MG63 (cell line): ENCODE measurements at places on chromosomes 12 and 14. TPM values are rescaled to one million over a fixed set of nuclear protein-coding genes. Genes with fewer than 3 reads are reported as not detected.
A peak's percentile ranks its signal among the peaks of the same experiment; 100 is the strongest.

CCDC177 gene
- total RNA-seq, result not detected in 2 replicates

RESF1 gene
- 9.5 and 17.7 TPM in 2 replicates for total RNA-seq

TAC3 gene
- 0.36 TPM in 1 of 2 replicates, not detected in the other for total RNA-seq

ZDHHC22 gene
- not detected in 2 replicates for total RNA-seq

ARMH4 gene
- total RNA-seq, result 1.9 TPM in 1 of 2 replicates, not detected in the other

STAC3 gene
- 0.86 TPM in 1 of 2 replicates, not detected in the other for total RNA-seq

TCL1B gene
- not detected in 2 replicates for total RNA-seq

NXPH4 gene
- 1.2 TPM in 1 of 2 replicates, not detected in the other for total RNA-seq

- DNase-seq, result no peak
Measured at GRCh38 chr12:81530352-81530751, 228.8 kb downstream of the PPFIA2 start.

DNA sequence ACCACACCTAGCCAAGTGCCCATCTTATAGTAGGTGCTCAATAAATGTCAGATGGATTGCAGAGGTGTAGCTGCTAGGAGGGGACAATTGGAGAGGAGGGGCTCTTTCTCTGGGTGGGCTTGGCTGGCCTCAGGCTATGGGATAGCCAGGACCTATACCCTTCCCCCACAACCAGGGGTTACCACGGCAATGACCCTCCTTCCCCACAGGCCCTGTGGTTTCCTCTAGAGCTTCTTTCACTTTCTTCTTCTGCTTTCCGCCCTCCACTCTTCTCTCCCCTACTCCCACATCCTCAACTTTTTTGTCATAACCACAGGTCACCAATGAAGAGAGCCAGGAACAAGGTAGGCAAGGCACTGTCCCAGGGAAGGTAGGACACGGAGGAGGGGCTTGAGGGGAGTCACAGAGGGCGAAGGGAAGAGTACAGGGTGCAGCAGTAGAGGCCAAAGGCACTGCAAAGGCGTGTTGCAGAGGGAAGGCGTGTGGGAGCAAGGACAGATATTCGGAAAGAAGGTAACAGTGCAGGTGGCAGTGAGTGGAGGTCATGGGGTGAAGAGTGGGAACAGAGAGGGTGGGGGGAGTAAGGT lies 1.9 kb upstream of the ITGB7 start:
- no peak for DNase-seq

- DNase-seq, result no peak
Measured at GRCh38 chr12:101594700-101595099, at the start of gene MYBPC1. Gene MYBPC1, plus strand, starts transcription at chr12:101594971. Its CDS starts 100 bp downstream, at chr12:101595071.

- DNase-seq, result no peak
Measured at GRCh38 chr12:10175846-10176636, 2.8 kb upstream of the TMEM52B start.

DNA sequence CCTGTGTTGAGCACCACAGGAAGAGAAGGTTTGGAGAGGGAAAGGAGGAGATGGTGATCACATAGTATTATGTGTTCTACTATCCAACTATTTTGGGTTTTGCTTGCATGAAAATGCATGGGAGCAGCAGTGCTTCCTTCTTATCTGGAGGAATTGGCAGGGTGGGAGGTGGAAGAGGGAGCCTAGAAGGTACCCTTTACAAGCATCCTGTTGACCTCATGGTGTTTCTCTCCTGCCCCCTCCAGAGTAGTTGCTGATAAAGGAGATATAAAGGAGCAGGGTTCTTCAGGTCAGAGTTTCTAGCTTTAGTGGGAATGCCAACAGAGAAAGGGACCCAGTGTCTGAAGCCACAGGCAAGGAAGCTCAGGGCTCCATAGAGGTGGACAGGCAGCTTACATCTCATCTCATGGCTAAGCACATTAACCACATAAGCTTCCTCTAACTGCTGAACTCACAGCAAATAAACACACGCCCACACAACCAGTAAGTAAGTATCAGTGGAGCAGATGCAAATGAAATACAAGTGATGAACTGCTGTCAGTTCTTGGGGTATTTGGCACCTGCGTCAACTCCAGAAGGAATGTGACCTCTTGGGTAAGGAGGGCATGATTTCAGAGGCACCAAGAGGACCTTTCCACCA lies 174.2 kb upstream of the SLC38A2 start:
- peak; percentile 12 for DNase-seq

DNA sequence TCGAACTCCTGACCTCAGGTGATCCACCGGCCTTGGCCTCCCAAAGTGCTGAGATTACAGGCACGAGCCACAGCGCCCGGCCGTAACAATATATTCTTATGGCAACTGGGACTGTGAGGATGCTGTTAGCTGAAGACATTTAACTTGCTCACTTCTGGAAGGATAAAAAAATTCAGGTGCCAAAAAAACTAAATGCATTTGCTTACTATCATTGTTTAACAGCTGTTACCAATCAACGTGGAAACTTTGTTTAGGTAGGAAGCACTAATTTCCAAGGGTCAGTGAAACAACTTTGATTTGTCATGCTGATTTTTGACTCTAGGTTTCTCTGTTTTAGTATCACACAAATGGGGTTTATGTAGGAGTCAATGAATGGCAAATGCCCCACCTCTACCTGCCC lies 297.3 kb downstream of the ERC1 start:
- no peak for DNase-seq

DNA sequence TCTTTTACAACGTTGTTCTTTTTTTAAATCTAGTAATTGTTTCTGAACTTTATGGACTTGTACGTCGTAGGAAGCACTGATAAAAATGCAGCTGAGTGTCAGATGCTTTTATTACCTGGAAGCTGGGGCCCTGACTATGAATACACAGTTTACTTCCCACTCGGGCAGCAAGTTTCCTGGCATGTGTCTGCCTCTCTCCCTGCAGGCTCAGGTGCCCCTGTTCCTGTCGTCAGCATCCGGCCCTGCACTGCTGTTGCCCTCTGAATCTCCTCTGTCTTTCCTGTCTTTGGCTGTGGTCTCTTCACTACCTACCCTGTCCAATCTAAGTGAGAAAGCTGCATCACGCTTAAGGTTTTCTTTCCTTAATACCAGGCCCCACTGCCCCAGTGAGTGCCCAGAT lies 75.8 kb downstream of the PELI2 start:
- no peak for DNase-seq

- DNase-seq, result no peak
Measured at GRCh38 chr14:104830781-104831180, 29.9 kb downstream of the ZBTB42 start.

GRCh38 chr14:100007254-100007653 lies 58.0 kb upstream of the EVL start:
- DNase-seq, result no peak

DNA sequence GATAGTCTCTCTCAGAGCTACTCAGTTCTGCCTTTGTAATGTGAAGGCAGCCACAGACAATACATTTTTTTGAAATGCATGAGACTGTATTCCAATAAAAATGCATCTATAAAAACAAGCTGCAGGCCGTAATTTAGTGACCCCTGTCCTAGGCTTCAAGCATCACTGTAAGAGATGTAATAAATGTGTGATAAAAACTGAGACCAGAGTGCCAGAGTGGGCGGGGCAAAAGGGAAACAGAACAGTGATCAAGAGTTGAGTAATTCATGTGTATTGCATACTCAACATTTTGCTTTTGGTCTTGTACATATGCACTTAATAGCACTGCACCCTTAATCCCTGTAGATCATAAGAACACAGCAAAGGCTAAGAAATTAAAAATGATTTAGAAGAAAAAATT lies 743.5 kb downstream of the DIO2 start:
- DNase-seq, result no peak

DNA sequence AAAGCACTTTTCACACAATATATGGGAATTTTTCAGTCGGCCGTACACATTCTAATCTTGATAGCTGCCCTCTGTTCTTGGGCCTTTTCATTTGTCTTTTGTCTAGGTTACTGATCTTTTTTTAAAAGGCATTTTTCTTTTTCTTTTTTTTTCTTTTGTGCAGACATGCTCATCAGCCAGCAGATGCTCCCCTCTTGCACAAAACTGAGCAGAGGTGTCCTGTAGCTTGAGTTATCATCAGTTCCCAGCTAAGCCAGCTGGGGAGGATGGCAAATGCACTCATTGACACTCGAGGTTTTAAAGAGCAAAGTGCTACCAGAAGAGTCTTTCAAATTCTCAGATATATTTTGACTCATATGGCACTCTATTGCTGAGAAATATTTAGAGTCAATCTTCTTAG lies 913.9 kb upstream of the SEL1L start:
- DNase-seq, result no peak

- DNase-seq, result no peak
Measured at GRCh38 chr14:90109858-90110257, 48.1 kb downstream of the KCNK13 start.

GRCh38 chr14:31492759-31493498 lies 5.1 kb upstream of the GPR33 start:
- DNase-seq, result no peak

- DNase-seq, result no peak
Measured at GRCh38 chr12:14768823-14769405, 34.4 kb downstream of the WBP11 start.

DNA sequence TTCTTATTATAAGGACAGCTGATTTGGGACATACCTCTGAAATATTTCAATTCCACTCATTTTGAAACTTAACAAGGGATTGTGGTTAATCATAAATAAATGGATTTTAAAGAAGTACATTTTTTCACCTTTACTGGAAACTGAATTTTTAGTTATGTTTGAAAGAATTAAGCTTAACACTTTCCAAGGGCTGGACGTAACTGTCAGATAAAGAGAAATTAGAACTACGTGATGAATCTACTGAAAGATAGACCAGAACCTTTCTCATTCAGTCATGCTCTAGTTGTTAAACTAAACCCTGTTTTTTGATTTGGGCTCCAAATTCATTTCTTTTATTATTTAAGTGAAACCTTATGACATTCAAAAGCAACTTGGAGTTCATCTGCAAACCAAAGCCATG lies 1892.1 kb upstream of the SEL1L start:
- DNase-seq, result no peak

GRCh38 chr12:108896336-108896735 lies 16.4 kb downstream of the DAO start:
- DNase-seq, result no peak

- no peak for DNase-seq
Measured at GRCh38 chr12:45669792-45670191, 59.7 kb upstream of the ARID2 start.

DNA sequence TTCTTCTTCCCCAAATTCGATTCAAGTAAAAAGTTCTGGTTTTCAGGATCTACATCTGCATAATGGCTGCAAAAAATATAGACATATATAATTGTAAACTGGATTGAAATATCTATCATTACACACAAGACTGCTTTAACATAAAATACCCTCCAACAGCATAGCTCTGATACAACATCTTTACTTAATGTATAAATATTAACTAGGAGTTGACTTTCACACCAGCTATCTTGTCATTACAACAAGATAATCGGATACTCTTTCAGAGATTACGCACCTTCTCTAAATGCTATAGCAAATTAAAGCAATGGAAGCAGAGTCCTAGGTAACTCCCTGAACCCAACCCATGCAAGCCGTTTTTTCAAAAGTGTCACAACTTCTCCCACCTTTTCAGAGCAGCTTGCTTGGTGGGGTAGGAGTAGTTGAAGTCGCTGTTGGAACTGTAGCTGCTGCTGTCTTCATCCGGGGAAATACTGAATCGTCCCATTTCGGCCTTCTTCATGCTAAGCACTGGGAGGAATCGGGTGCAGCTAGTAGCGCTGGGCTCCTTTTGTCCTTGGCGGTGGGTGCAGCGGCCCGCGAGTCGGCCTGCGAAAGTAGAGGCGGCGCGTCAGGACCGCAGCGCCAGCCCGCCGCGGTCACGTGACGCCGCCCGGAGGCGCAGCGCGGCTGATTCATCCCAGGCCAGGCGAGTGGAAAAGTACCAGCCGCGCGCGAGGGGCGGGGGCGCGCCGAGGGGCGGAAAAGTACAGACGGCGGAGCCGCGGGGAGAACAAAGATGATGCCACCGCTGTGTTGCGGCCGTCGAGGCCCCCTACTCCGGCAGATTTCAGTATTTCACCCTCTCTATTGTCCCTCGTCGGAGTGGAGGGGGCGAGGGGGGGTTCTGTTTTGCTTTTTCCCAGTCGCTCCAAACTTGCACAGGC lies 1.5 kb downstream of the SLC38A2 start:
- DNase-seq, result peak; percentile 90

GRCh38 chr12:3165078-3165980 lies 88.2 kb downstream of the TSPAN9 start:
- no peak for DNase-seq

DNA sequence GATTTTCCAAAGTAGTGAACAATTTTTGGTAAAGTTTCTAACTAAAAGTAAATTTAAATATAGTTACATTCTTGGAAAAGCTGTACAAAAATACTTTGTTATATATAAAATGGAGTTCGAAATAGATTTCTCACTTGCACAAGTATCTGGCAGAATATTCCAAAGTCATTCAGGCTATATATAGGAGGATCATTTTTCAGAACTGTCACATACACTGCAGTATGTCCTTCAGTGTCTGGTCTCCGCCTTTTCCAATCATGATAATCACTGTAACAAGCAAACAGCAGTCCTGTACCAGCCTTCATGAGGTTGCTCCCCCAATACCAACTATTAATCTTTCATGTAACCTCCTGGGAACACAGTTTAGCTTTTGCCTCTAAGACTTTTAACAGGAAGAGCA lies 18.6 kb downstream of the TBK1 start:
- DNase-seq, result no peak

DNA sequence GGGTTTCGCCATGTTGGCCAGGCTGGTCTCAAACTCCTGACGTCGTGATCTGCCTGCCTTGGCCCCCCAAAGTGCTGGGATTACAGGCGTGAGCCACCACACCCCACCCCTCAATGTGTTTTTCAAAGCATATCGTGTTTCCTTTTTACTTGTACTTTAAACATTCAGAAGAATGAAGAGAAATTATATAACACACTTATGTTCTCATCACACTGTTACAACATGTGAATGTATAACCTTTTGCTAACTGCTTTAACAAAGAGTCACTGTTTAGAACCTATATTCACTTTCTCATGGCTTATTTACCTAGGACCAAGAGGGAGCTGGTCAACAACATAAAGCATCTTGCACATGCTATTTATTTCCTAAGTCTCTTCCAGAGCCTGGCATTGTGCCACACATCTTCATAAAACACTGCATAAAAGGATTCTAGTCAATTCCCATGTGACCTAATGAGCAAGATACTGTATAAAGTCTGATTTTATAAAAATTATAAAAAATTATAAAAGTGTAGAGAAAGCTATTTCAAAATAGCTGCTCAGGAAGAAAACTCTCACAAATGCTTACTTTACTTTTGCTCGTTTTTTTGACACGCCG lies 16.0 kb upstream of the ACTR6 start:
- no peak for DNase-seq
